CD4-positive, alpha-beta T cell treated with Interleukin-4 for 4 hours (primary cell): ENCODE measurements at places on chromosomes 5 and 9.

GRCh38 chr5:54309276-54309675, 1.1 kb downstream of the ARL15 start:
- DNase-seq = no peak

DNA sequence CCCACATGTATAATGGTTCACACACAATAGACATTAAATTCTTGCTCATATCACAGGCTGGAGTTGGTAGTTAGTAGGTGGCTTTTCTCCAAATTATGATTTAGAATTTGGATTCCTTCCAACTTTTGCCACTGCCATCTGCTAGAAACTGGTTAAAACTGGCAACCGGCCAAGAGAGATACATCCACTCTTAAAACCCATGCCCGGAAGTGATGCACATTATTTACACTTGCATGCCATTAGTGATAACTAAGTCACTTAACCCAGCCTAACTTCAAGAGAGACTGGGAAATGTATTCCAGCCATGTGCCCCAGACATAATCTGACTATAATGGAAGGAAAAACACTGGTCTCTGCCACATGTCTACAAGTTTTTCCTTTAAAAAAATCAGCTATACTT, 395.7 kb upstream of the SEMA6A start:
- DNase-seq = no peak

GRCh38 chr9:19552282-19553105, 143.7 kb downstream of the ACER2 start:
- no peak for DNase-seq

DNA sequence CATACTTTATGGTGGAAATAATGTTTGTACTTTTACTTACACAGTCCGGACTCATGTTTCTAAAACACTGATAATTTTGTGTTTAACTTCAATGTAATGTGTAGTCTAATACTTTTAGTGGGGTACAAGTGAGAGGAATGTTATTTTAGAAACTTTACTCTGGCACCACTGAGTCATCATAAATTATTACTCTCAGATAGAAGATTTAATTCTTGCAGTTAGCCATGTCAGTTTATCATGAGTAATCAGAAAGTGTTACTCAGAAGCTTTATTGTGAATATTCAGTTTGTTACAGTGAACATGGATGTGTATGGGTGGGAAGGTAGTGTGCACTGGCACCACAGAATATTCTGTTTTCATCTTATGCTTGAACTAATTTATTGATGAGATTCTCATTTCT, 20.0 kb downstream of the OGN start:
- no peak for DNase-seq

DNA sequence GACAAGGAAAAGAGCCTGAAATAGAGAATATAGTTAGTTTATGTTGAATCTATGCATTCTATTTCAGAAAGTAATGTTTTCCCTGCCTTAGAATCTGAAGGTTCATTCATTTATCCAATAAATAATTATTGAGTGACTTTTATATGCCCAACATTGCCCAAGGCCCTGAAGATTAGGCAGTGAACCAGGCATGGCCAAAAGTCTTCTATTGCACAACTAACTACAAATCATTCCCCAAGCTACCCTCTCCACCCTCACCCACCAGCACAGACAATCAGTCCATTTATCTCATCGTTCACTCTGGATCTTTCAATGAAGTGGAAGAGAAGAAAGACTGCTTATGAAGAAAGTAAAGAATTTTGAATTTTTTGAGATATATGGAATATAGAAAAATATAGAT, 268.4 kb downstream of the PLK2 start:
- no peak for DNase-seq

DNA sequence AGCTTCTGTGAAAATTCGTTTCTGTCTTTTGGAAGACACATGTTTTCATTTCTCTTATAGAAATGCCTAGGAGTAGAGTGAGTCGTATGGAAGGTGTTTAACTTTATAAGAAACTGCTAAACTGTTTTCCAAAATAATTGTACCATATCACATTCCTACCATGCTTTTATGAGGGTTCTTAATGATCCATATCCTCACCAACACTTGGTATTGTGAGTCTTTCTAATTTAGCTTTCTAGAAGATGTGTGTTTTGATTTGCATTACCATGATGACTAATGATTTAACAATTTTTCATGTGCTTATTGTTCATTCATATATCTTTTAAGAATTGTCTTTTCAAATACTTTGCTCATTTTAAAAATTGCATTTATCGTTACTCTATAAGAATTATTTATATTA, 223.6 kb downstream of the COMMD10 start:
- DNase-seq = no peak

GRCh38 chr9:93229636-93230035, 45.7 kb downstream of the WNK2 start:
- no peak for DNase-seq

DNA sequence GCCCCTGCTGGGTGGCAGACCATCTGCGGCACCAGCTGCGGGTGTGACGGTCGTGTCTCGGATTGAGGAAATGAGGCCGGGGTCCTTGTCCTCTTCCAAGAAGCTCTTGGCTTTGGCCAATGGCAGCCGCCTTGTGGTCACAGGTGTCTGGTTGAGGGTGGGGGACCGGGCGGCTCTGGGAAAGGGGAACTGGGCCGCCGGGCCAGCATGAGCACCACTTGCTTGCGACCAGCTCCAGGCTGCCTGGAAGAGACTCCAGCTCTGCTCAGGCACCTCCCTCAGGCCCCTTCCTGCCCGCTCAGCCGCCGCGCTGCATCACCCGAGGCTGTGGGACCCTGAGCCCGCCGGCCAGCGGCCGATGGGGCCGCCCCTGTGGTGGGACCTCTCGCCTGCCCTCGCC, 59.7 kb downstream of the RXRA start:
- no peak for DNase-seq

- no peak for DNase-seq
These were observed 136.8 kb downstream of the CFAP90 start for GRCh38 chr5:7714119-7714518.

- no peak for DNase-seq
These were observed 28.0 kb downstream of the TNIP1 start for GRCh38 chr5:151052836-151053235.

GRCh38 chr5:121199216-121199999, 652.3 kb upstream of the FTMT start:
- DNase-seq = no peak

DNA sequence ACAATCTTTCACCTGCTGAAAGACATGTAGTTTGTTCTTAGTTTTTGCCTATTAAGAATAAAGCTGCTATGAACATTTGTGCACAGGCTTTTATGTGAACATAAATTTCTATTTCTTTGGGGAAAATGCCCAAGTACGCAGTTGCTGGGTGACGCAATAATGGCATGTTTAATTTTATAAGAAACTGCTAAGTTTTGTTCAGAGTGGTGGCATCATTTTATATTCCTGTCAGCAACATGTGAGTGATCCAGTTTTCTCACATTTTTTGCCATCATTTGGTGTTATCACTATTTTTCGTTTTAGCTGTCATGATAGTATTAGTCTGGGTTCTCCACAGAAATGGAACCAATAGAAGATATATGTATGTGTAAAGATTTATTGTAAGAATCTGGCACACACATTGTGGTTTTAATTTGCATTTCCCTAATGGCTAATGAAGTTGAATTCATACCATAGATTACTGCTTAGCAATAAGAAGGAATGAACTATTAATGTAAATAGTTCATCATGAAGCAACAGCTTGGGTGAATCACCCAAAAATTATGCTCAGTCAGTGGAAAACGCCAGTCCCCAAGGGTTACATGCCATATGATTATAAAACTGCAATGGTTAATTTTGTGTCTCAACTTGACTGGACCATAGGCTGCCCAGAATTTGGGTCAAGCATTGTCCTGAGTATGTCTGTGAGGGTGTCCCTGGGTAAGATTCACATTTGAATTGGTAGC, 358.6 kb downstream of the MSX2 start:
- DNase-seq = no peak

DNA sequence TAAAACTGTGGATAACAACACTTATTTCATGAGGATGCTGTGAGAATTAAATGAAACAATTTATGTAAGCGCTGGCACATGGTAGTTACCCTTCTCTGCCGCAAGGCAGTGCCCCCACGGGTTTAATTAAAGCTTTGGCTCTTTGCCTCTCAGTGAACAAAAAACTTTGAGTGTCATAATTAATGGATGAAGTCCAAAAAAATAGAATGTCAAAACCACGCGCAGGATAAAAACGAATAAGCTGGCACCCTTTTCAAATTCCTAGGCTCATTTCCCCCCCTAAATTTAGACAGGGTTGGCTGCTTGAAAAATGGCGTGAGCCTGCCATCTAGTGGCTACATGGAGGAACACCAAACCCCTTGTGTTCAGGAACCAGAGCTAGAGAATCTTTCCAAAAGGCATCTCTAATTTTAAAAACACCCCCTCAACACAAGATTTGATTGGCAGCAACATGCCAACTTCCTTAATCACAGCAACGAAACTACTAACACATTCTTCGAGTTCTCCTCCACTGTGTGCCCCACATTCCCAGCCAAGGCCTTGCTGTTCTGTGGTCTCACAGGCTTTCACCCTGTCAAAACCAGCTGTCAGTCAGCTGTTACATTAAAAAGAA, 29.0 kb upstream of the CCNG1 start:
- peak; percentile 59 for DNase-seq

DNA sequence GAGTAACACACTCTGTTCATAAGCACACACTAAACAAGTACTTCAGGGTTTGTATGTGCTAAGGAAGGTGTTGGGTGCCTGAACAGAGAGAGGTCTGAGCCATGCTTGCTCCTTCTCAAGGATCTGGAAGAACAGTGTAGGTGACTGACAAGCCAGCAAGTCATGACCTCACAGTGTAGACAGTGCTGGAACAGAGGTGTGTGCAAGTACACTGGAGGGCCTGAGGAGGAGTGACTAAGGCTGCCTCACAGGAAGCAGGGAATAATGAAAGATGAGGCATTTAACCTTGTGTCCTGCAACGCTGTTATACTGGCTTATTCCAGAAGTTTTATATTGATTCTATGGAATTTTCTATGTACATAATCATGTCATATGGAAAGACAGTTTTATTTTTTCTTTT, 83.9 kb downstream of the TMEM174 start:
- no peak for DNase-seq

- no peak for DNase-seq
These were observed 20.3 kb downstream of the MED27 start for GRCh38 chr9:132059361-132059760.

DNA sequence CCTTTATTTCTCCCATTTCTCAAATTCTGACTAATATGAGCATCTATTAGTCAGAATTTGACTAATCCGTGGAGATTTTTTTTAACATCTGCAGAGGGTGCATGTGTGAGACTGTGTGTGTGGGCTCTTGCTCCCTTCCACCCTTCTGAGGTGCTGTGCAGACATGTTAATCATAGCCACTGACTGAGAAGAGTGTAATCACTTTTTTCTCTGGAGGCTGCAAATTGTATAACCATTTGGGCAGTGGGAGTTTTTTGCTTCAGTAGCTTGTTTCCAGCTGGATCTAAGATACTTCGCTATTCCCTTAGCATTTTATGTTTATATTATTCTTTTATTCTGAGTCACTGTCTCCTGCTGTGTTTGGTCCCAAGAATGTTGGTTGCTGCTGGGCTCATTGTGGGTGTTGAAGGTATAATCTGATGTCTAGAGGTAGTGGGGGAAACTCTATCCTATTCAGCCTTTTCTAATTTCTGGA, 66.2 kb downstream of the ARHGEF28 start:
- peak; percentile 42 for DNase-seq

- DNase-seq = no peak
These were observed 32.7 kb upstream of the ALDH1B1 start for GRCh38 chr9:38359689-38360385.

- no peak for DNase-seq
These were observed 31.5 kb downstream of the TNC start for GRCh38 chr9:115086461-115086860.

DNA sequence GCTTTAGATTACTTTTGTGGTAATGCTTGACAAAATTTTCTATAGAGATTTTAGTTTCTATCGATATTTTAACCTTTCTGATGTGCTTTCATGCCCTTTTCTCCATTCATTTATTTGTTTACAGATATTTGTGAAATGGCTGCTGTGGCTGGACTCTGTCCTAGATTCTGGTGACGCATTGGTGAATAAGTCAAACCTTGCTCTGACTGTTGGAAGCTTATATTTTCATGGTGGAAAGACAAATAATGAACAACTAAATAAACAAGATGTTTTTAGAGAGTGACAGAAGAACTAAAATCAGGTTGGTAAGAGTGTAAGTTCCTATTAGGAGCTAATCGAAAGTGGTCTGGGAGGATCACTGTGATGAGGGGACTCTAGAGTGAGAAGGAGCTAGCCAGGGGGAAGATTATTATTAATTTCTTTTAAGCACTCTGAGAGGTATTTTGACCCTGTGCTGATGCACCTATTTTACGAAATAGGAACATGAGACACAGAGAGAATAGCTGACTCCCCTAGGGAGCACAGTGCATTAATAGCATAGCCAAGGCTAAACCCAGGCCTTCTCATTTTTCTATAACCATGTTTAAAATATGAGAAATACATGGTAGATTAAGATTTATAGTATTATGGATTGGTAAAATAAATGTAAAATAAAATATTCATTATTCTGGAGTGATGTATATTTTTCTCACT, 411.9 kb upstream of the ARRDC3 start:
- DNase-seq = no peak

DNA sequence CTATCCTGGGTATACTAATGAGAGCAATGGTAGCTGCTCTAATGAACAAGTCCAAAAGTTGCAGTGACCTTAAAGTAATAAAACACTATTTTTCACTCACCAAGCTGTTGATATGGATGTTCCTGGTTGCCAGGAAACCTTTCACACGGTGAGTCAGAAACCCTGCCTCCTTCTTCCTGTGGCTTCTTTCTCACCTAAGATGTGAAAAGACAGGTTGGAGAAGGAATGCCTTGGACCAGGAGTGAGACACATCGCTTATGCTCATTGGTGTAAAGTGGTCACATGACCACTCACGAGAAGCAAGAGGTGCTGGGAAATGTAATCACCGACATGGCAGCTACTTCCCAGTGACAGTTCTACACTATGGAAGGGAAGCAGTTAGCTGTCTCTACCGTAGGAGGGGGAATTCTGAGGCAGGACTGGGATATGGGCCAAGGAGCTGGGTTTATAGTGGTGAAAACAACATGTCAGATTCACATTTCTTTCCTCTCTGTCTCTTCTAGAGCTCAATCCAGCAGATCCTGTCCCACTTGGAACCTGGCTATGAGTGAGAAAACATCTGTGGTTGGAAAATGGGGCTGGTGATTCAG, 320.4 kb upstream of the KLF4 start:
- no peak for DNase-seq

DNA sequence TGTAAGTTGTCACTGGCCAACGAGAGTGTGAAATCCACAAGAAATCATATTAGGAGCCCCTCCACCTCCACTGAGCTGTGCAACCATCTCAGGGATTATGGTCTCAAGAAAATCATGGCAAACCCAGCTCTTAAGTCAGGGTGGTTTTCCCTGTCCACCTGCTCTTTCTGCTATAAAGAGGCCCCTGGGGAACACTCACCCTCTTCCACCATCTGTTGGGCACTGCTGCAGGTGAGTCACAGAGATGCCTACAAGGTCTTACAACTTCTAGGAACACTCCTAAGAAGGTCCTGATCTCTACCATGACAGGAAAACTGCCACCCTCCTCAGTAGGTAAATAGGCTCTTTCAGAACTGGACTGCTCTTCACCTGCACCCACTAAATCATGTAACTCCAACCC, 61.8 kb downstream of the DRD1 start:
- no peak for DNase-seq

- no peak for DNase-seq
These were observed 47.3 kb upstream of the SLC28A3 start for GRCh38 chr9:84387821-84388220.
